ENCODE measurements at places on chromosomes 2 and 18.

DNA sequence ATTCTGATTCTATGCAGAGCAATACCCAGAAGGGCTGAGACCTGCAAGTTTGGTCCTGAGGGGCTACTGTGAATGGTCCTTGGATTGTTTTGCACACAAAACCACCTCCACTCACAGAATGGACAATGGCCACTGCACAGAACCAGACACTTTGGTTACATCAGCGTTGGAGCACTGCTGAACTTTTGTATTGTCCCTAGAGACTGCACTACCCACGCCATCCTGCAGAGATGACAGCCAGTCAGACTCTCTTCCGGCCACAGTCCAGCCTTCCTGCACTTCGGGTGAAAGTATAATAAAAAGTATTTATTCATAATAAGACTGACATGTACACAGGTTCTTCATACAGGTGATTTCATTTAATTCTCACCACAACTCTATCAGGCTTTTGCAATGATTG, 35.7 kb downstream of the CELF4 start:
- no peak for DNase-seq

DNA sequence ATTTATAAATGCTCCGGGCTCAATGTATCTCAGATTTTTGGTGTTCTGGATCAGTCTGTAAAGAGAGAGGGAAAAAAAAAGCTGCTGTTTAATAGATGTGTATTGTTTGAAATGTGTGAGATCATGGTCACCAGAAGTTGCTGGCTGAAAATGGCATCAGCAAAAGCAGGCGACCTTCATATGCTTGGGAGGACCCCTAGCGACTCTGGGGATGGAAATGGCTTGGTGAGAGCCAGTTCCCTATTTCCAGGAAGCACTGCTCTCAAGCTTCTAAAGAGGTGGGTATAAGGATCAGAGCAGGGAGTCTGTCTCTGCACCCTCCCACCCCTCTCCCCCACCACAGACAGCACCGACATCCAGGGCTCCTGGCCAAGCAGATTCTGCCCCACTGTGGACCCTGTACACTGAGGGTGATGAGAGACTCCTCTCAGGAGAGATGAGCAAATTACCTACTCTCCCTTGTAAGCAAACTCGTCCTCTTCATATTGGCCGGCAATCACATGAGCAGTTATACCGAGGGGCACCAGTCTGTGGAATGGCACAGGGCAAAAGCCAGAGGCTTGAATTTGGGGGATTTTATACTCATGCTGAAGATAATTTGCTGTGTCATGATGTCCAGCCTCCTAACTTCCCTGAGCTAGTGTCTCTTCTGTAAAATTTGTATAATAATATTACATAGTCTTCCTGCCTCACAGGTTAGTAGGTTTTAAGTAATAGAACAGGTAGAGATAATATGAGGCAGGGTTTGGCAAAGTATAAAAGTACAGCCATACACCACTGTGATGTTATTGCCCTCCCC, 29.6 kb downstream of the LHCGR start:
- no peak for DNase-seq

- no peak for DNase-seq
Observed at GRCh38 chr2:70300771-70301343, 1.0 kb downstream of the FAM136A start.

DNA sequence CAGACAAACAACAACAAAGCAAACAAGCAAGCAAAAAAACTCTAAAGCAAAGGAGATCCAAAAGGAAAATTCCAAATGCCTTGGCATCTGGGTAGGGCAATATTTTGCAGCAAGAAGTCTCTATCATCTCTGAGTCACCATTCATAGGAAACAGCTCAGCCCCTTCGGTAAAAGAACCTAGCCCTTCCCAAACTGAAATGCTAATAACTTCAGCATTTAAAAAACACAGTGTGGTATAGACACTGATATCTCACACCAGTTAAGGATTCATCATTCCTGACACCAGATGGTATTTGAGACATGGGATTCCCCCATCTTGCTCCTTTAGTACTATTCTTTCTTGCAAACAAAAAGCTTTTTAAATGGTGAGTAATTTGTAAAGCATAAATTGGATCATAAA, 491.8 kb downstream of the TXNL1 start:
- DNase-seq: no peak

GRCh38 chr2:61978522-61978921, 73.0 kb downstream of the COMMD1 start:
- DNase-seq: no peak

All from left renal cortex interstitium (tissue), 4 donors.